ENCODE measurements at places on chromosomes 3 and 15.

DNA sequence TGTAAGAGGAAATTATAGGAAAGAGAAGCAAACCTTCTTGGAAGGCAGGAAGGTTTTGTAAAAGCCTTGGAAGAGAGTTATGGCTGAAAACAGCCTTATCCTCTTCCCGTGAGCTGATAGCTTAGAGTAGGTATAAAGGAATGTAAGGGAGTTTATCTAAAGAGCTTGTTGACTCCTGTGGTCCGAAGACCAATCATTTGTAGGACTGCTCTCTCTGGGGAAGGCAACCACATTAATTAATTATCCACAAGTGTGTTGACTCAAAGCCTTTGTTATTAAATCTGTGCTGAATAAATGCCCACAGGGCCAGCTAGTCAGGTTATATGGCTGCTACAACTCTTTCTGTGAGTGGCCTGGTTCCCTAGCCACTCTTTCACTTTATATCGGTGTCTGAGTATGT is 452.1 kb upstream of the RASGRP1 start:
- no peak for DNase-seq

DNA sequence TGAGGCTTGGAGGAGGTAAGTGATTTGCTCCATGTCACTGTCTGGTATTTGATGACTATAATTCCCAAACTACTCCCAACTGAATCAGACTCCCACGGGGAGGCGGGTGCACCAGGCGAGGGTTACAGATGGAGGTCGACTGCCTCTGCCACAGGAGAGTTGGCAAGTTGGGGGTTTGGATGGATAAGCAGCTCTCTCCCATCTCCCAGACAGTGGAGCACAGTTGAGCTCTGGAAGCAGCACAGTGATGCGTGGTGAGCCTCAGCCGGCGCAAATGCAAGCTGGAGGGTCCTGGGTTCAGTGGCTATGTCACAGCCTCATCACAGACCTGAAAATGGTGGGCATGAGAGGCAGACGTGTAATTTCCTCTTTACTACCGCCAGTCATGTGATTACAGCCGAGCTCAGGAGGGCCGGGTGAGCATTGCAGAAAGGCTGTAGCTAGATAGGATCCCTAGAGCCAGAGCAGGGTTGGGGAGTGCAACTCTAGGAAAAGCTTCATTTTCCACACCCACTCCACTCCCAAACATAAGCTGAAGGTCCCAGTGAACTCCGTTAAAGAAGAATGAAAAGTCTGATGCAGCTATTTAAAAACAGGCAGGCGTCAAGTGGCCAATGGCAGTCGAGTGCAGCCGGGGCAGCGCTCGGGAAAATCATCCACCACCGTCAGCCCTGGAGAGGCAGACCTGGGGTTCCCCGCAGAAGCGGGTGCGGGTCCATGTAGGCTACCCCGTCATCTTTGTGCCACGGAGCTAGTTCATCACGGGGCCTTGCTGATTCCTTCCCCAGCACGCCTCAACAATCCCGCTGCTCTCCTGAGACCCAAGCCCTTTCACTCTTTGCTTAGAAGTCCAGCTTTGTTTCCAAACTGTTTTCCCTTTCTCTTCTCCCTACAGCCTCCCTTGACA is 33.3 kb upstream of the VPS8 start:
- no peak for DNase-seq

- DNase-seq = no peak
Measured at GRCh38 chr3:139634111-139634635, 43.6 kb downstream of the NMNAT3 start.

GRCh38 chr15:57680021-57680420 is 26.5 kb upstream of the POLR2M start:
- no peak for DNase-seq

DNA sequence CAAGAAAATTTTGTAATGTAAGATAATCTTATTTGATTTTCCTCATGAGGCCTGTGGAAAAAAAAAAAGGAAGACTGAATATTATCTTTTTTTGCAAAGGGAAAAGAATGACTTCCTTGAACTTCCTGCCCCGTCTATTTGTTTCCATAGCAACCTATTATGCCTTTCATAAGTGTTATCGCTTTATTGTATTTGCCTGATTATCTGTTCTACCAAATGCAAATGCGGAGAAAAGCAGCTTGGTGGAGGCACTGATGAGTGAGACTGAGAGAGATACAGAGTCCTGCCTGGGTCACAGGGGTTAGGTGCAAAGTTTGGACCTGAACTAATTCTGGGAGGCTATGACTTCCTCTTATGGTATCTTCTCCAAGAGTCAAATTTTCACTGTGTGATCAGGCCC is 334.0 kb upstream of the KCNMB2 start:
- no peak for DNase-seq

- DNase-seq = no peak
Measured at GRCh38 chr3:27323087-27323570, 46.1 kb downstream of the NEK10 start.

- DNase-seq = no peak
Measured at GRCh38 chr3:101643861-101644613, 32.9 kb downstream of the ZBTB11 start.

DNA sequence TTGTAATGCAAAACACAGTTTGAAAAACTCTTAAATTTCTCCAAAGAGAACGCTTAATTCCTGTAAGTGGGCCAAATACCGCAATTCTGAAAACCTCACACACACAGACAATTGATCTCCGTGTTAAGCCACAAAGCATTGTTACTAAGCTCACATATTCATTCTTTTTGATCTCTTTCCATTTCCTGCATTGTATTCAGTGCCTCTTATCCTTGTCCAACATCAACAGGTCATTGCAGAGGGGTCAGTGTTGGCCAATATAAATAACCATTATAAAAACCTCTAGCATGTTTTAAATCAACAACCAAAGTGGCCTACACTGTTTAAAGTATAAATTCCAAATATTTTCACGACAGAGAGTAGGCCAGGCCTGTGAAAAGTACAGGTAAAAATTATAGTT is 171.1 kb downstream of the PDZRN3 start:
- no peak for DNase-seq

DNA sequence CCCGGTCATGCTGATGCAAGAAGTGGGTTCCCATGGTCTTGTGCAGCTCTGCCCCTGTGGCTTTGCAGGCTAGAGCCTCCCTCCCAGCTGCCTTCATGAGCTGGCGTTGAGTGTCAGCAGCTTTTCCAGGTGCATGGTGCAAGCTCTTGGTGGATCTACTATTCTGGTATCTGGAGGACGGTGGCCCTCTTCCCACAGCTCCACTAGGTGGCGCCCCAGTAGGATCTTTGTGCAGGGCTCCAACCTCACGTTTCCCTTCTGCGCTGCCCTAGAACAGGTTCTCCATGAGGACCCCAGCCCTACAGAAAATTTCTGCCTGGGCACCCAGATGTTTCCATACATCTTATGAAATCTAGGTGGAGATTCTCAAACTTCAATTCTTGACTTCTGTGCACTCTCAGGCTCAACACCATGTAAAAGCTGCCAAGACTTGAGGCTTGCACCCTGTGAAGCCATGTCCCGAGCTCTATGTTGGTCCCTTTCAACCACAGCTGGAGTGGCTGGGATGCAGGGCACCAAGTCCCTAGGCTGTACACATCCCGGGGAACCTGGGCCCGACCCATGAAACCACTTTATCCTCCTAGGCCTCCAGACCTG is 238.4 kb upstream of the MDFIC2 start:
- no peak for DNase-seq

GRCh38 chr3:170712336-170712735 is 126.5 kb upstream of the SLC7A14 start:
- no peak for DNase-seq

DNA sequence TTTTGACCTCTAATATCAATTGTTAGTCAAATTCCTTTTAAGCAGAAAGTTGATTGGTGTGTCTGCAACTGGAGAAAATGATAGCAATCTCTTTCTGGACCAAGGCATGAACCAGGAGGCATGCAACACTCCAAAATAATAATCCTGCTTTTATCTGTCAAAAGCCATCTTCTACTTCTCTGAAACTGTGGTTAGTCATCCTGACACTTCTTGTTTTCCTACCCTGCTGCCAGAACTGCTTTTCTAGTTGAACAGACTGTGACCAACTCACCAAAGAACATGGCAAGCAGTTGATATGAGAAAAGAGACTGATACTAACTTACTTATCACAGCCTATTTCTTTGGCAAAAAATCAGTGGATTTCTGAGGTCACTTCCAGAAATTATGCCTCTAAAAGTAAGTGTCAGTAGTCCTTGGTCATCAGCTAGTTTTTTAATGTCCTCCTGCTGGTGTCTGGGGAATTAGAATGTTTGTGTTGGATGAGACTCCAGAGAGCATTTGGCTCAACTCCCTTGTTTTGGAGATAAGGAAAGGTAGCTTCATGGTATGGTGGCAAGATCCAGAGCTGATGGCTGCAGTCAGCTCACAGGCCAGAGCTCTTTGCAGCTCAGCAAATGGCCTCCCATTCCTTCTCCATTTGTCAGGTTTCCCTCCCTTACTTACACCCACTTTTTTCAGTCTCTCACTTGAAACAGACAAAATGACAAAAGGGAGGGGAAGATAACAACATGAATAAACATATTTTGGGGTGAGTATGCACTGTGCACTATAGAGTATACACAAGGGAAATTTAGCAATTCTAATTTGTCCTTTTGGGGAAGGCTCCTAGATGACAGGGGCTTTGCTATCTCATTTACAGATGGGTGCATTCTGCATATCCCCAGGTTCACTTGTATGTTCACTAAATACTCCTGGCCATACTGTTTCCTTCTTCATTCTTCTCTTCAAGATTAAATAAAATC is 7.0 kb downstream of the CRYGS start:
- DNase-seq = no peak

- no peak for DNase-seq
Measured at GRCh38 chr15:74845581-74845980, 2.6 kb upstream of the ULK3 start.

- DNase-seq = no peak
Measured at GRCh38 chr15:51494411-51495314, 127.9 kb downstream of the DMXL2 start.

GRCh38 chr3:62559831-62560445 is 186.6 kb upstream of the FEZF2 start:
- DNase-seq = no peak

DNA sequence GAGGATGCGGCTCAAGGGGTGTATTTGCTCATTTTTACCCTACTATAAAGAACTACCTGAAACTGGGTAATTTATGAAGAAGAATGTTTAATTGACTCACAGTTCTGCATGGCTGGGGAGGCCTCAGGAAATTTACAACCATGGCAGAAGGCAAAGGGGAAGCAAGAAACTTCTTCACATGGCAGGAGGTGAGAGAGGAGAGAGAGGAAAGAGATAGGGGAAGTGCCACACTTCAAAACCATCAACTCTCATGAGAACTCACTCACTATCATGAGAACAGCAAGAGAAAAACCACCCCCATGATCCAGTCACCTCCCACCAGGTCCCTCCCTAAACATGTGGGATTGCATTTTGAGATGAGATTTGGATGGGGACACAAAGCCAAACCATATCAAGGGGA is 192.7 kb downstream of the DIPK2A start:
- no peak for DNase-seq

GRCh38 chr3:98213276-98213675 is 46.8 kb downstream of the OR5H15 start:
- DNase-seq = no peak

GRCh38 chr3:16190704-16191103 is 16.2 kb downstream of the GALNT15 start:
- no peak for DNase-seq

DNA sequence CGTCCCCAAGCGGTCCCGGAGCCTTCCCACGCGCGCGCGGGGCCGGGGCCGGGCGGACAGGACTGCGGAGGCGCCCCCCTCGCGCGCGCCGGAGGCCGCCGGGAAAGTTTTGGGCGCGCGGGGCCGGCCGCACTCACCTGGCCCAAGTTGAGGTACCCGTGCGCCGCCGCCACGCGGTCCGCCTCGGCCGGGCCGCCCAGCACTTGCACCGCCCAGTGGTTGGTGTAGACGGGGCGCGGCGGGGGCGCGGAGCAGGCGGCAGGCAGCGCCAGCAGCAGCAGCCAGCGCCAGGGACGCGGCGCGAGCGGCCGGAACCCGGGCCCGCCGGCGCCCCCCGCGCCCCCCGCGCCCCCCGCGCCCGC is 289 bp downstream of the PCSK6 start:
- DNase-seq = peak; percentile 54

GRCh38 chr3:42264399-42265058 is 1.5 kb downstream of the CCK start:
- no peak for DNase-seq

DNA sequence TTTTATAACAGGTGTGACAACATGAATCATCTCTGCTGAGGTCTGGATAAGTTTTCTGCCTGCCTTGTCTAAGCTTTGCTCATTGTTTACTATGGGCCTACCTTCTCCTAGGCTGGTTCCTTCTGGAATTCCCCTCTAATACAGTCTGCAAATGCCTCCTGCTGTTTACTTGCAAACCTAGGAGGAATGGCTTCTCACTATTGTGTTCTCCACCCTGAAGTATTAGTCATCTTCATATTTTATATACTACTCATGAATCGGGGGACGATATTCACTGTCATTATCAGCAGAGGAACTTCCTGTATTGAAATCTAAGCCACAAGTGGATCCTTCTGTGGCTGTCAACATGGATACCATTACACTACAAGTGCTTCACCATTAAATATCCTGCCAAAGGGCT is 154.8 kb downstream of the PLCL2 start:
- no peak for DNase-seq

GRCh38 chr3:5497497-5497896 is 310.0 kb downstream of the EDEM1 start:
- DNase-seq = no peak

DNA sequence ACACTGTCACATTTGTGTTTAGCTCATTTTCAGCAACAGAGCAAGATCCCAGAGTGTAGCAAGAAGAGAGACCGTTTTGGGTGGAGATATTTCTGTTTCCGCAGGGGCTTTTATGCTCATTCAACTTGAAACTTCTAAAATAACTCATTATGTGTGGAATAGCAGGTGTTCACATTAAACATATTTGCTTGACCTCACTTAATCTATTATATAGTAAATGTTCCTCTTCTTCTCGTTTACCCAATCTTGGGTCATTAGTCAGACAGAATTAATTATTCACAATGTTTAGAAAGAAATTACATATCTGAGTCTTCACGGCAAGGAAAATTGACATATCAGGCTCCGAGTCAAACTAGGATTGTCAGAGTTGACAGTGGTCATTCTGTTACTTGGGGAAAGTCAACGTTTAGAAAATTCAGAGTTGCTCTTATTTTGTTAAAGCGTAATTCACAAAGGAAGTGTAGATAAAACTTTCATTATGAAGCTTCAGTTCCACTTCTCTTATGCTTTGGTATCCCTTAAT is 222.9 kb downstream of the TPRG1 start:
- DNase-seq = no peak

GRCh38 chr3:58323529-58324390 is 8.9 kb upstream of the PXK start:
- no peak for DNase-seq

- no peak for DNase-seq
Measured at GRCh38 chr3:112602217-112602838, 38.6 kb downstream of the CCDC80 start.

- DNase-seq = no peak
Measured at GRCh38 chr15:78399091-78399490, 38.9 kb upstream of the IREB2 start.

Data from GM19239 (cell line).